Mesenchymal stem cell (in vitro differentiated cells and primary cell): ENCODE measurements at places on chromosomes 16 and 17.

DNA sequence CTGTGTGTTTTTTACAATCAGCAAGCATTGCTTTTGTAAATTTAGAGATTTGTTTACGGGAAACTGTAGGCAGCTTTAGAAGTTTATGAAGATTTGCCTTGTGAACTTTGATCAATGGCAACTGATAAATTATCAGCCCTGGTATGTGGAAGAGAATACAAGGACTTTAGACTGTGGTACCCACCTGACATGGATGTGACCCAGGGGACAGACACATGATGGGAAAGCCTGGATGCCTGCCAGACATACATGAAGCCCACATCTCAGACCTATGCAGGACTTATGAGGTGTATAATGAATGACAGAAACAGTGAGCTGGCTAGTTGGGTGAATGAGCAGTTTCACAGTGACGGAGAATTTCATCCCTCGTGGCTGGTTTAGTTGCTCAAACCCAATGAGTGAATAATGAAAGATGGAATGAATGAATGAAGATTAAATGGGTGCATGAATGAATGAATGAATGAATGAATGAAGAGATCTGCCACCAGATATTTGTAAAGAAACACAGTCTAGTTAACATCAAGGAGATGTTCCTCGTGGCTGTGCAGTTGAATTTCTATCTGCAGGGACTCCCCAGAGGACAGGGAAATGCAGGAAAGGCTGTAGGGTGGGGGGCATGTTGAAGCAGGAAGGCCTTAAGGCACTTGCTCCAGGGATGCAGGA, 7.6 kb downstream of the TMEM92 start:
- H3K36me3 ChIP-seq = peaks cover 21% of the 10 kb centered on the region
- H3K4me1 ChIP-seq = peaks cover 35% of the 10 kb centered on the region
- no peaks in the 10 kb centered on the region for H3K27me3 ChIP-seq
- no peak for DNase-seq
- H3K27ac ChIP-seq = no peak overlapping the region
- no peak overlapping the region for H3K4me3 ChIP-seq

DNA sequence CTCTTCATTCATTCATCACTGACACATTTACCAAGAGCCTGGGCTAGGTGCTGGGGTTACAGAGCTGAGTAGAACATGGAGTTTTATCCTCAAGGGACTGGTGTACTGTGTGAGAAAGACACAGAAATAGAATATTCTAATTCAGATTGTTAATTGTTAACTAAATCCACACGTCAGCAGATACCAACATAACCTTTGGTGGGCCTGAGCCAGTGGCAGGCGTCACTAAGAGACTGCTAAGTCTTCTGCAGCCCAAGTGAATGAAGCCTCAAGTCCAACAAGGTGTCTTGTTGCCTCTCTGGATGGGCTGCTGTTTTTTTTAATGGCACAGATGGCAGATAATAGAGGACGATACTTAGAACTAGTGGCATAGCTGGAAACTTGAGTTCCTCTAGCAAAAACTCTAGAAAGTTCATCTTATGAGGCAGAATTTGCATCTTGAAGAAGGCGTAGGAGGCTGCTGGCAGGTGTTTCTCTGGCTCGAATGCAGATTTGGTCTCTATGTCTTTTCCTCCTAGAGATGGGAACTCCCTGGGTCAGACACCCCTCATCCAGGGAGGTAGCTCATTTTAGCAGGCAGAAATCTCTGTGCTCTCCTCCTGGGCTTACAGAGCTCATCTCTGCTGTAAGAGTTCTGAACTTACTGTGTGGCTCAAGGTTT, 179.5 kb downstream of the NTN1 start:
- no peaks in the 10 kb centered on the region for H3K4me1 ChIP-seq
- no peak overlapping the region for H3K4me3 ChIP-seq
- H3K27ac ChIP-seq = no peak overlapping the region
- H3K27me3 ChIP-seq = peaks cover 41% of the 10 kb centered on the region

DNA sequence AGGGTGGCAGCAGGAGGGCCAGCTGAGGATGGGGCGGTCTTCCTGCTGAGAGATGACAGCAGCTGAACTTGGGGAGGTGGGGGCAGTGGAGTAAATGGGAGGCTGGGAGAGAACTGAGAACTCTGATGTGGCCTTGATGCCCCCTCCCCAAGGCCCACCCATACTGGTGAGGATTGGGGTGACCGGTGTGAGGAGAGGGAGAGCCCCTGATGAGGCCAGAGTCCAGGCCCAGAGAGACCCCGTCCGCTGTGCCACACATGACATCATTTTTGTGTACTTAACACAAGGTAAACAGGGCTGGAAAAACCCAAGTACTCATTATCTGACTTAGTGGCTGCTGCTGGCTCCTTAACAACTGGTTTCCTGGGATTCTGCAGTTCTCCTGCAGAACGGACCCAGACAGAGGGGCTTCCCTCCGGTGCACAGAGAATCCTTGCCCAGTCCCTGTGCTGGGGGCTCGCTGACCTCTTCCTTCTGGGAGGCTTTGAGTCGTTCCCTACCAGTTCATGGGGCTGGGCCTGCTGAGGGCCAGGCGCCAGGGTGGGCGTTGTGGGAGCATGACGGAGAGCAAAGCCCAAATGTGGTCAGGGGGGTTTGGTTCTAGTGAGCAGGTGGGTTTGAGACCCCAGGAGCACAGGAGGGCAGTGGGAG, 207.6 kb downstream of the RAB11FIP4 start:
- peaks cover 20% of the 10 kb centered on the region for H3K36me3 ChIP-seq
- H3K27ac ChIP-seq = peak overlapping the region; percentile 46
- no peaks in the 10 kb centered on the region for H3K27me3 ChIP-seq
- H3K4me1 ChIP-seq = peaks cover 56% of the 10 kb centered on the region
- no peak overlapping the region for H3K4me3 ChIP-seq

- H3K4me1 ChIP-seq = peaks cover 47% of the 10 kb centered on the region
- H3K36me3 ChIP-seq = peaks cover 38% of the 10 kb centered on the region
- no peak overlapping the region for H3K4me3 ChIP-seq
- H3K27me3 ChIP-seq = no peaks in the 10 kb centered on the region
- no peak overlapping the region for H3K27ac ChIP-seq
- no peak for DNase-seq
Measured at GRCh38 chr17:50130559-50131305, 772 bp upstream of the SAMD14 start.

GRCh38 chr17:44988044-44988942, 20.2 kb upstream of the C1QL1 start:
- H3K36me3 ChIP-seq = no peaks in the 10 kb centered on the region
- no peak overlapping the region for H3K4me3 ChIP-seq
- DNase-seq = no peak
- H3K4me1 ChIP-seq = peaks cover 8% of the 10 kb centered on the region

- DNase-seq = no peak
- no peak overlapping the region for H3K27ac ChIP-seq
- peaks cover 16% of the 10 kb centered on the region for H3K36me3 ChIP-seq
- H3K4me1 ChIP-seq = peaks cover 15% of the 10 kb centered on the region
- H3K27me3 ChIP-seq = no peaks in the 10 kb centered on the region
Measured at GRCh38 chr17:17063546-17064122, 21.4 kb downstream of the MPRIP start.

DNA sequence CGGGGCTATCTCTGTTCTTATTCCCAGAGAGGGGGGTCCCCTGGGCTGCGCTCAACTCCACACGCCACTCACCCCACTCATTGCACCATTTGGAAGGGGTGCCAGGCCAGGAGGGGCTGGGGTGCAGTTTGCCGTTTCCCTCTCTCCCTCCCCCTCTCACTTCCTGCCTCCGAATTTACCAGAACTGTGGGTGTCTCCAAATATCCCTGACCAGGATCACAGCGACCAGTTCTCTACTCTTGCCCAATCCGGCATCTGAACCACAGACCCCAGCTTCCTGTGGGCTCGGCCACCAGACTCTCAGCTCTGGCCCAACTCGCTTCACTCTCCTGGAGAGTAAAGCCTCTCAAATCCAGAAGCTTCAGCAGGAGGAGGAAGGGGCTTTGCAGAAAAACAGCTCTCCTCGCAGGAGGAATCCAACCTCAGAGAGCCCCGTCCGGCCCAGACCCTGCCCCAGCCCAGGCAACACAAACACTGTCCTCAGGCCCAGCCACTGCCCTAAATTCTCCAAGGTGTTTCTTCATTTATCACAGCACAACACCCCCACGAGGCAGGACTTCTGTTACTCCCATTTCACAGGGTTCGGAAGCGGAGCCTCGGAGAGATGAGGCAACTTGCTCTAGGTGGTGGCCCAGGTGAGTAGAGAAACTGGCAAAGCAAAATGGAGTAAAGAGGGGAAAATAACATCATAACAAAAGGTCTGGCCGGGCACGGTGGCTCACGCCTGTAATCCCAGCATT, 423 bp upstream of the ASGR2 start:
- DNase-seq = no peak
- H3K4me1 ChIP-seq = no peaks in the 10 kb centered on the region

DNA sequence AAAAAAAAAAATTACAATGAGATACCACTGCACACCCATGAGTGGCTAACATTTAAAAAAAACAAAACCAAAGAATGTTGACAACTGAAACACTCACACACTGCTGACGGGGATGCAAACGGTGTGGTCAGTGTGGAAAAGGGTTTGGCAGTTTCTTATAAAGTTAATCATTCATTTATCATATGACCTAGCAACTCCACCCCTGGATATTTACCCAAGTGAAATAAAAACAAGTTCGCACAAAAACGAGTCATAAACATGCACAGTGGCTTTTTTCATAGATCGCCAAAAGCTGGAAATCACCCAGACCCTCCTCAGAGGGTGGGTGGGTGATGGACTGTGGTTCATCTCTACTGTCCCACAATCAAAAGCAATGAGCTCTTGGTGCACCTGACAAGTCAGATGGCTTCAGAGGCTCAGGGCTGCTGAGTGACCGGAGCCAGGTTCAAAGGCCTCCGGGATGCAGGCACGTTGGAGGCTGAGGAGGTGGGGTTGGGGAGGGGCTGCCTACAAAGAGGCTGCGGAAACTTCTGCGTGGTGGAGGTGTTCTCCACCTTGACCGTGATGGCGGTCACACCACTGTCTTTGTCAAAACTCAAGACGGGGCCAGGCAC, 14.2 kb downstream of the RAB40B start:
- H3K27ac ChIP-seq = no peak overlapping the region
- DNase-seq = no peak
- no peak overlapping the region for H3K4me3 ChIP-seq
- H3K4me1 ChIP-seq = peaks cover 31% of the 10 kb centered on the region

- no peaks in the 10 kb centered on the region for H3K27me3 ChIP-seq
- no peak overlapping the region for H3K4me3 ChIP-seq
- no peaks in the 10 kb centered on the region for H3K36me3 ChIP-seq
- H3K4me1 ChIP-seq = no peaks in the 10 kb centered on the region
Measured at GRCh38 chr17:19417611-19418010, 6.6 kb downstream of the RNF112 start.

- H3K36me3 ChIP-seq = no peaks in the 10 kb centered on the region
- no peak for DNase-seq
- H3K27ac ChIP-seq = no peak overlapping the region
- H3K27me3 ChIP-seq = peaks cover 57% of the 10 kb centered on the region
Measured at GRCh38 chr17:34411646-34412421, 48.8 kb upstream of the CCL1 start.
